ENCODE measurements at places on chromosomes 7 and 10.
A peak's percentile ranks its signal among the peaks of the same experiment; 100 is the strongest.

- DNase-seq: no peak
These were observed 21.9 kb downstream of the PSAP start for GRCh38 chr10:71829171-71829570.

- no peak for DNase-seq
These were observed 6.0 kb downstream of the ASB4 start for GRCh38 chr7:95491634-95492314.

- DNase-seq: no peak
These were observed 618.7 kb downstream of the DNAJB6 start for GRCh38 chr7:157955348-157955999.

DNA sequence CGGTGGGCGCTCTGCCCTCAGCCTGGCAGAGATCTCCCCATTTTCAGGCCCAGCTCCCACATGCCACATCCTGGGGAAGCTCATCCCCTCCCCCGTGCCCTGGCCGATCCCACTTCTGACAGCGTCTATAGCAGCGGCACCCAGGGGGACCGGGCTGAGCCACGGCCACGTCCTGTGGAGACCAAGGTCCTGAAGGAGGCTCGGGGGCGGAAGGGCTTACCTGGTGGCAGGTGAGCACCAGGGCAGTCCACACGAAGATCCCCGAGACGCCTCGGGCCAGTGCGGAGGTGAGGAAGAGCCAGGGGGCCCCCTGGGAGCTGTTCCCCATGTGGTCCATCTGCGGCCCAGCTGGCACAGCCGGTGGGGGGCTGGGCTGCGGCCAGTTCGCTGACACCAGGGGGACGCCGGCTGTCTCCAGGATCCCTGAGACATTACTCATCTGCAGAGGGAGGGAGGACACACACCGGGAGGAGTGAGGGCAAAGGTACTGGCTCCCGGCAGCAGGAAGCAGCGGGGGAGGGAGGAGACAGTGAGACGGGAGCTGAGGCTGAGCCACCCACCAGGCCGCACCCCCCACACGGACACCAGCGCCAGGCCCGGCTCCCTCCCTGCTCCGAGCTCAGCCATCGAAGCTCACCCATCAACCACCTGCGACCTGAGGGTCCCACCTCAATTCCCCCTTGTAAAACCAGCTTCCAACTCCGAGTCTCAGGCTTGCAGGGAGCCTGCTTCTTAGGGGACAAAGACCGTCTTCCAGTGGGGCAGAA lies 776 bp downstream of the TMEM184A start:
- no peak for DNase-seq

DNA sequence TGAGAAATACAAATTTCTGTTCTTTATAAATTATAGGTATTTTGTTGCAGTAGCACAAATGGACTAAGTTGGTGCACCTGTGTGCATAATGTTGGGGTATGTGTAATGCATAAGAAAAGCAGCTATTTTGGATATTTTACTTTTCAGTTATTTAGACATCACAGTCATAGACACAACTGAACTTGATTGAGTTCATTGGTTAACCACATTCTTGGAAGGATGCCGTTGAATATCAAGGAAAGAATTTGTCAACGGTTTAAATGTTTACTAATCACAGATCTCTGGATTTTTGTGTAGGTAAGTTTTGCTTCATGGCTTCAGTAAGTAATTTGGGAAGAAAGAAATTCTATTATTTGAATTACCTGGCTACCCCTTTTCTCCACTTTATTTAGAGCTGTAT lies 4.1 kb downstream of the OTUD1 start:
- no peak for DNase-seq

- DNase-seq: no peak
These were observed 515 bp downstream of the GSDME start for GRCh38 chr7:24756545-24757352.

DNA sequence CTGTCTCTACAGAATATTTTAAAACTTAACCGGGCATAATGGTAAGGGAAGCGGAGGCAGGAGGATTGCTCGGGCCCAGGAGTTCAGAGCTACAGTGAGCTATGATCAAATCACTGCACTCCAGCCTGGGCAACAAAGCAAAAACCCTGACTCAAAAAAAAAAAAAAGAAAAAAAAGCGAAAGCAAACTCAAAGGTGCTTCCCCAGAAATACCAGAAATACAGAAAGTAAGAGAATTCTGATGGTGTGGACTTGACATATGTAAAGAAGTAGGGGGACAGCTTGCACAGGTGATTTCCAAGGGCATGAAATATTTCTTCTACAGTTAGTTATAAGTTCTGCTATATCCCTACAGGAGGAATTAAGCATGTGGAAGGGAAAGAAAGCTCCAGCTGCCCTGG lies 69.7 kb upstream of the APBB1IP start:
- no peak for DNase-seq

- no peak for DNase-seq
These were observed 20.4 kb downstream of the IGF2BP3 start for GRCh38 chr7:23449941-23450340.

GRCh38 chr10:81920213-81920829 lies 45.3 kb downstream of the NRG3 start:
- DNase-seq: no peak

- no peak for DNase-seq
These were observed 52.7 kb downstream of the CDK14 start for GRCh38 chr7:90648834-90649233.

- no peak for DNase-seq
These were observed 16.0 kb downstream of the RASGEF1A start for GRCh38 chr10:43250615-43251418.

DNA sequence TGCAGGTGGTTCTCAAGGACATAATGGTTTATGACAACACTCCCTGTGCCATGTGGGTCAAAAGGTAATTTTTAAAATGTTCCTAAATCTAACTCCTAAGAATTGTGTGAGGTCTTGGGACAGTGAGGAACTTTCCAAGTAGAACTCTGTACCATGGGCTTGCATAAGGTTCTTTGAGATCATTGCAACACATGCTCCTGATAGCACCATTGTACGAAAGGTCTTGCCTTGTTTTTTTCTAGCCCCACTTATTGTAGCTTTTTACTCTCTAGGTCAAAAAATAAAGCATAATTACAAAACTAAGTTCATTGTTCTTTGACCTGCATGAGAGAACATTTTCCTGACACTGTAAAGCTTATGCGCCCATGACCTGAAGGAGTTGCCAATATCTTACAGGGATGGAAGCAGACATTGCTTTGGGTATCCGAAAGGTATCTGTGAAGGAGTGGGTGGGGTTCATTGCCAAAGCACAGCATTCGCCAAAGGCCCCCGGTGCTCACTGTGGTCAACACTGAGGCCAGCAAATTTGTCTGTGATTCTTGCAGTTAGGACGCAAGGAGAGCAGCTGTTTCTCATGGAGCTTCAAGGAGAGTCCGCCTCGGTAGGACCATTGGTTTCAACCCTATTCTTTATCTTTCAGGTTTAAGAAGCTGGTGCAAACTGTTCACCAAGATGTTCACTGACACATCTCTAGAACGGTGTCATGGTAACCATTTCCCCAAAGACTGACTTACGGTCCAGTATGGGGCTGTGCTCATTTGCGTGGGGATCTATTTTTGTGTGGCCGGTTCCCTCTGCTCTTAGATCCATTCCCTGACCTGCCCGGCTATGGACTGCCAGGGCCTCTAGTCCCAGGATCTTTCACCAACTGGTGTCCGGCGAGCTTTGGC lies 7.6 kb upstream of the PRKAG2 start:
- no peak for DNase-seq

- DNase-seq: no peak
These were observed 10.1 kb downstream of the THNSL1 start for GRCh38 chr10:25026463-25026862.

GRCh38 chr10:5776881-5777197 lies 36.4 kb downstream of the GDI2 start:
- no peak for DNase-seq

DNA sequence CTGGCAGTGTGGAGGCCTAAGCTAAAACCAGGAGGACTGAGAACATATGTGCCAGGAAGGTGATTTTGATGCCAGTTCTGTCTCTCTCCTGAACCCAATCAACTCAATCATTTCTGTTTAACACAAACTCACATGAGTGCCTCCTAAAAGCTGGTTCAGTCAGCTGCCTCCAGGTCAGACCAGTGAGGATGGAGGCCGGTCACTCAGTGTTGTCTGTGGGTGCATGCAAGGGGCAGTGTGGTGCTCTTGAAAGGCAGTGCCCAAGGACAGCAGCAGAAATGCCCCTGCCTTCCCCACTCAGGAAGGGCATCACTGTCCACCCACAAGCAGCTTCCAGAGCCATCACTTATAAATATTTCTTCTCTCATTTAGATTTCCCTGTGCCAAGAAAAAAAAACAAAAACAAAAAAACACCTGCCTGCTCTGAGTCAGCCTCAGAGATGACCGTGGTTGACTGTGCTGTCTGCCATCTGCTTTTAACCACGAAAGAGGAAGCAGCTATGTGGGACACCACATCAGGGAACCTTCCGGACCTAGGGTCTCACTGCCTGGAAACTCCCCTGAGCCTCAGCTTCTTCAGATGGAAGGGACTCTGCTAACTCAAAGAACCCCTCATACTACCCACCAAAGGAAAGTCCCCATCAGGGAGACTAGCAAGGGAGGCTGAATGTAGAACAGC lies 39.1 kb downstream of the VOPP1 start:
- DNase-seq: peak; percentile 41

GRCh38 chr10:103443475-103444185 lies 8.5 kb downstream of the CALHM2 start:
- DNase-seq: no peak

DNA sequence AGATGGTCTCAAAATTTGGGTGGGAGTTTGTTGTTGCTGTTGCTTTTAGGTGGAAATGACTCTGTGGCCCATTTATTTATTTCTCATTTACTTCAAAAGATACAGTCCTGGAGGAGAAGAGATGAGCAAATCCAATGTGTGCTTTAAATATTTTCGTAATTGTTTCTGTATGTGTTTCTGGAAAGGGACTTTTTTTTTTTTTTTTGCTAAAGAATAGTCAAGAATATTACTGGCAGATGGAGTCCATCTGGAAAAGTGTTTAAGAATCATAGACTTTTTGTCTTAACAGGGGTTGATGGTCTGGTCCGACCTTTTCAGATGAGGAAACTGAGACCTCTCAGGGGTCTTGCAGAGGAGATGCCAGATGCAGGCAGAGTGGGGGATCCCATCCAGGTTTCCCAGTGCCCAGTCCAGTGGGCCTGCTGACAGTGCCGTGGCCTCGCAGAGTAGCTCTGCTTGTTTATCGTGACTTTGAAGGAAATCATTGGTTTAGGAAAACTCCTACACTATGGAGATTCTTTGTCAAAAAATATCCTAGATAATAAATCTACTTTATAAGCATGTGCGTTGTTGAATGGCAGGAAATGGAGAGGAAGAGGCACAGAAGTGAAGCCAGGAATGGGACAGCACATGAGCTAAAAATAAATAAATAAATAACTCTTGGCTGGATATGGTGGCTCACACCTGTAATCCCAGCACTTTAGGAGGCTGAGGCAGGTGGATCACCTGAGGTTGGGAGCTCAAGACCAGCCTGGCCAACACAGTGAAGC lies 164.3 kb upstream of the SVIL start:
- no peak for DNase-seq

- no peak for DNase-seq
These were observed 97.7 kb upstream of the CDK6 start for GRCh38 chr7:92934096-92934495.

DNA sequence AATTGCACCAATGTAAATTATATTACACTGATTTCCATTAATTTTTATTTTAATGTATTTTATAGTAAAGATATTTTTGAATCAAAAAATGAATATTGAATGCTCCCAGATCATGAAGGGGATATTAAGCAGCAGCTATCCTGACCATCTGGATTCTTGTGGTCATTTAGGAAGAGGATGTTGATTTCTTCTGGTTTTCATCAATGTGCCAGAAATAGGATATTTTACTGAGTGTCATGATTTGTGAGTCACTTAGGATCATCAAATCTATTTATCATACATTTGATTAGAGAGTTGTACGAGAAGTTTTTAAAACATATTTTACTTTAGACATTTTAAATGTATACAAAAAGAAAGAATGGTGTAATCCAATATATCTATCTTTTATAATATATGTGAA lies 366.3 kb upstream of the CHRM2 start:
- DNase-seq: no peak

- no peak for DNase-seq
These were observed 7.9 kb downstream of the BRI3 start for GRCh38 chr7:98289333-98289875.

DNA sequence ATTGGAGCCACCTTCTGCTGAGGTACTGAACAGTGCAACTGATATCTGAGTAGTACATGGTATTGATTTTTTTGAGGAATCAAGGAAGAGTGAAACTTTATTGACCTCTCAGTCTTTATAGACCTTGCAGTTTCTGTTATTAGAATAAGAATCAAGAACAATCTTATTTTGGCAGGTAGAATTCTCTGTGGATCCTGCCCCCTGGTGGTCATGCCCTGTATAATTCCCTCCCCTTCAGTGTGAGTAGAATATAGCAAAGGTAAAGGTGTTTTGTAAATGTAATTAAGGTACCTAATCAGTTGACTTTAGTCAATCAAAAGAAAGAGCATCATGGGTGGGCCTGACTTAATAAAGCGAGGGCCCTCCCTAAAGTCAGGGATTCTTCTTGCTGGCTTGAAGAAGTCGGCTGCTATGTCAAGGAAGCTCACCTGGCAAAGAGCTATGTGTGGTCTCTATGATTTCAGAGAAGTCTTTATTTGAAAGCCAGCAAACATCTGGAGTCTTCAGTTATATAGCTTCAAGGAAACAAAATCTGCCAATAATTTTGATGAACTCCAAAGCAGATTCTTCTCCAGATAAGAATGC lies 142.8 kb downstream of the LSM5 start:
- no peak for DNase-seq

DNA sequence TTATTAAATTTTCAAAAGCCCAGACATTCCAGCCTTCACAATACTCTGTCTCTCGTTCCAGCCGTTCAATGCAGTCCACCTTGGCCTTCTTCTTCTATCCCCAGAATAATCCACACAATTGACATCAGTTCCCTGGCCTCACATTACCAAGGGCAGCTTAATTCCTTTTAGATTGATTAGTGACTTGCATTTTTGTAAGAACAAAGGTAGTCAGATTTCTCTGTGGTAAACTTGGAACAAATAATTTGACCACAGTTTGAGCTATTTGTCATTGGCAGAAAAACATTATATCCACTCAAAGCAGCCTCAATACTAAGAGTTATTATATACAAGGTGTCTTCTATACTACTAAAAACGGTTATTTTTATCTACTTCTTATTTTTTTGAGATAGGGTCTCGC lies 5.1 kb upstream of the CYTH3 start:
- DNase-seq: no peak

GRCh38 chr10:54905578-54906192 lies 104.7 kb upstream of the PCDH15 start:
- DNase-seq: no peak

DNA sequence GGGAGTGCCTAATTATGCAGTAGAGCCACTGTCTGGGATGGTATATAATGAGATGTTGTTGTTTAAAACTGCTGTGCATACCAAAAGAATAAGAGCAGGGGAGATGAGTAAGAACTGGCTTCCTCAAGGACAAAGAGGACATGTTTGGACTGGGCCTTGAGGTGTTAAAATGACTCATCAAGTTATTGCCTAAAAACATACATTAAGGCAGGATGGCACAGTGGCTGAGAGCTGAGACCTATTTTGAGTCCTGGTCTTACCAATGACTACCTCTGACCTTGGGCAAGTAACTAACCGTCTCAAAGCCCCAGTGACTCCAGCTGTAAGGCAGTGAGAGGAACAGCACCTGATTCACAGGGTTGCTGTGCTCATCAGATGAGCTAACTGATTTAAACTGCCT lies 71.1 kb downstream of the CFAP58 start:
- no peak for DNase-seq

Data from activated CD8-positive, alpha-beta memory T cell treated with anti-CD3 and anti-CD28 coated beads for 4 hours (primary cell).